ENCODE measurements at places on chromosomes 7 and 10.

GRCh38 chr7:66236713-66237303 is 31.7 kb downstream of the TPST1 start:
- DNase-seq = no peak

DNA sequence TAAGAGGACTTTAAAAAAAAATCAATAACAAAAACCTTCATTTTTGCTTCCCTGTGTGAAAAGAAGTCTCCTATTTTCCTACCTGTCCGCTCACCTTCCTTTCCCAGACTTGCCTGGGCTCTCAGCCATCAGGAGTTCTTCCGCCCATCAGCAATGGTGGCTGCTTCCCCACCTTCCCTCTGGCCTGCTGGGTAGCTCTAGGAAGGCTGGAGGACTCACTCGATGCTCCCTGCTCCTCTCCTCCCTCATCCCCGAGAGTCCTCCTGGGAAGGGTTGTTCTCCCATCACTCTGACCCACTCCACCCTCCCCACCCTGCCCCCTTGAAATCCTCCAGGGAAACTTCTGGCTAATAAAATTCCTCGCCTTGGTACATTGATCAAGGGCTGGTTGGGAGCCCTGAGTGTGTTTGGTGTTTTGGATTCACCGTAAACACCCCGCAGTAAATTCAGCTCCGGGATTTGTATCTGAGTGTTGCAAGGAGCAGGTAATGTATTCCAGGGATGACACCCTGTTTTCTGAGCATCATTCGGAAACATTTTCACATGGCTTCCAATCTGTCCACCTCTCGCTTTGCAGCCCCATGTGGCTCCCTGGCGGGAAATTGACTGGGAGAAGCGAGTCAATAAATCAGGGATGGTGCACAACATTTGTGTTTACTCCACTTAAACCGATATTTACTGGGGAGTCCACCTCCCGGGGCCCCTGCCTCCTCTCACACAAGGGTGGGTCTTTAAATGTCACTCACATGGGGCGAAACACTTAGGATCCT is 126.4 kb upstream of the SDK1 start:
- no peak for DNase-seq

DNA sequence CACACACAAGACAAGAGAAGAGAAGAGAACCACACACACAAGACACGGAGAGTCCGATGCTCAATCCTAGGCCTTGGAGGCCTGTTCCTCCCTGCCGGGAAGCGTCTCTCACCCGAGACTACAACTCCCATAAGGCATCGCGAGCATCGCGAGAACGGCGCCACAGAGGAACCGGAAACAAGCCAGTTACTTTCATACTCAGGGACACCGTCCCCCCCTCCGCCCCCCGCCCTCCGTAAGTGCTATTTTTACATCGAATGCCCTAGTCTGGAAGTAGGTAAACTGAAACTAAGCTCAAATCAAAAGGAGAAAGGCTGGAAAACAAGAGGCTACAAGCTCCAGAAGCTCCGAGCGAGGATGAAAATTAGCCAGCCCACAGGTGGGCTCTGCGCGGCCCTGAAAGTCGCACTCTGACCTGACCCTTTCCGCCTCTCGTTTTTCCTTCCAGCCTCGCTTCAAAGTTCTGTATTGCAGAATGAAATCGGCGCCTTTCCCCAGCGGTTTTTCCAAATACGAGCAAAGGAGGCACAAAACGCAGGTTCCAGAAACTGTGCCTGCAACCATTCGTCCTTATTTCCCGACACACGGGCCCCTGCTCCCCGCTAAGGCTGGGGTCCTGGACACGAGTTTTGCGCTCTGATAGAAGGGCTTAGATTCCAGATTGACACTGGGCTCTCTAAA is 11.5 kb upstream of the DNAJC12 start:
- peak; percentile 96 for DNase-seq

GRCh38 chr7:137992550-137993394 is 9.1 kb downstream of the CREB3L2 start:
- no peak for DNase-seq

DNA sequence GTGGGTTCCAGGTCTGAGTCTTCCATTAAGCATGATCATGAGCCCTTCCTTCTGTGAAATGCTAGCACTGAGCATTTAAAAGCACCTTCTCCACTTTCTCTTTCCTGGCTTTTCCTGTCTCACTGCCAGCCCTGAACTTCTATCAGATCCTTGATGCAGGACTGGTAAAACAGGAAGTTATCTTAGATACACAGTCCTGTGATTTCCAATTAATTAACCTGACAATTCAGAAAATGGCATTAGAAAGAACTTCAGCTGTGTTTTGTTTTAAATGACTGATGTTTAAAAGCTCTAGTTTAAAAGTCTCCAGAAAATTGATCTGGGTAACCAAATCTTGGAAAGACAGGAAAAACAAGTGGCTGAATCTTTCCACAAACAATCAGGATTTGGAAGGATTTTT is 79.0 kb upstream of the MACROH2A2 start:
- no peak for DNase-seq

GRCh38 chr7:75995052-75995471 is 667 bp upstream of the TMEM120A start:
- no peak for DNase-seq

All from left lung (tissue), 14 donors.